ENCODE measurements at places on chromosomes 3 and 15. TPM values are rescaled to one million over a fixed set of nuclear protein-coding genes. Genes with fewer than 3 reads are reported as not detected.

GRCh38 chr3:160797356-160797755 is 41.3 kb downstream of the PPM1L start:
- no peak for DNase-seq

GRCh38 chr15:93862791-93863190 is 368.6 kb upstream of the MCTP2 start:
- DNase-seq = no peak

- DNase-seq = no peak
Measured at GRCh38 chr15:100335335-100335999, 6.3 kb downstream of the ADAMTS17 start.

- DNase-seq = no peak
Measured at GRCh38 chr3:125245521-125245920, 33.0 kb upstream of the SLC12A8 start.

DNA sequence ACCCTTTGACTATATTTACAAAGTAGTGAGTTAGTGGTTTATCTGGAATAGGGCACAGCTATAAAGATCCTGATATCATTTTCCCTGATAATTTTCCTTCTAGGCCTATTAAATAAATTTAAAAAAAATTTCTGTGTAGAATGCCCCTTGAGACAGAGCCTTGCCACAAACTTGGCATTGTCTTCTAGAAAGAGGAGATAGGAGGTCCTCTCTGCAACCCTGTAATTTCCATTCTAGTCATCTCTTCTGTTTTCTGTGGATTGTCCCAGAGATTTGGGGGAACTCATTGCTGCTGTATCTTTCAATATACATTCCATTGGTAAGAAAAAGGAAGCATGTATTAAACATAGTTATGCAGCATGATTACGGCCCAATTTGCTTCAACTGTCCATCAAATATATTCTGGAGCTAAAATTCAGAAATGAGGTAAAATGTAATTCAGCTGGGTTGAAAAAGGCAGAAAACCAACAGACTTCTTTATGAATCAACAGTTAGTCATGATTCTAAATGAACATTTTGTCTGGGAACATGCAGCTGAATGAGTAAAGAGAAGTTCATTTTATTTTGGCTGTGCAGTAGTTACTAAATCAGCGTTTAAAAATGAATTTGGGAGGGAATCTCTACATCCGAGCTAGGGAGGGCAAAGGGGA is 401.1 kb downstream of the NAALADL2 start:
- no peak for DNase-seq

GRCh38 chr3:32403663-32404062 is 12.0 kb downstream of the CMTM7 start:
- no peak for DNase-seq

- no peak for DNase-seq
Measured at GRCh38 chr3:120177151-120177550, 82.9 kb upstream of the GSK3B start.

- no peak for DNase-seq
Measured at GRCh38 chr15:75022783-75023180, 608 bp upstream of the PPCDC start.

DNA sequence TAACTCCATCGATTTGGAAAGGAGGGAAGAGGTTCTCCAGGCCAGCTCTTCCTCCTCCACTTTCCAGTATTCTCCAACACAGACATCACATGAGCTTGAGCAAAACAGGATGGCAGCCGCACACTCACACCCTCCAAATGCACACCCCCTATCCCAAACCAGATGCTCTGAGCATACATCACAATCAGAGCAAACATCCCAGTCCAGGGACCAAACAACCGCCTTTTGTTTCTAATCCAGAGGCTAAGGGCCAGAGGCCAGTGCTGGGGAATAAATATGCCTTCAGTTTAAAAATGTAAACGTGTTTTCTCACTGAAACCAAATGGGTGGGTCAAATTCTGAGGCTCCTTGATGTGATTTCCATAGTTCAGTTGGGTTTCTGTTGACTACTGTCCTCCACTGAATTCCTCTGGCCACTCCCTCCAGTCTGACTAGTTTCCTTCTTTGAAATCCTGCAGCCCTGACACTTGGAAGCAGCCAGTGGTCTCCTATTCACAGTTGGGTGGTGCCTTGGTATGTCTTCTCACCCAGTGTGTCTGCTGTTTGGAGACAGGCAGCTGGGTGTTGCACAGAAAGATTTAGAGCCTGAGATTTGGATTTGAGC is 19.2 kb upstream of the MFGE8 start:
- no peak for DNase-seq

GRCh38 chr15:57506422-57506821 is 85.3 kb upstream of the MYZAP start:
- no peak for DNase-seq

GRCh38 chr3:71309342-71309741 is 274.2 kb downstream of the FOXP1 start:
- peak; percentile 84 for DNase-seq

DNA sequence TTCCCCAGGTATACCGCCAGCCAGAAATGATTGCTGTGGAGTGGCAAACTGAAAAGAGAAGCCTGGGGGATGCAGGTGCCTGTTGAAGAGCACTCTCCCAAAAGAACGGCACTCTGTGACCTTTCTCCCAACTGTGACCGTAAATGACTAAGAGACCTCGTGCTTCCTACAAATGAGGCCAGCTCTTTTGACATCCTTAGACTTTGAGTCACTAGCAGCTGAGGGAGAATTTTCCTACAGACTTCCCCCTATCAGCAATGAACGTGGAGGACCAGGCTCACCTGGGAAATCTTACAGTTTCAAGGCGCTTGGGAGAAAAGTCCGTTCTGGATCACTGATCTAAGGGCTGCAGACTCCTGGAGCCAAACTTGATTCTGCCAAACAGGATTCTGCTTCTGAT is 8.6 kb downstream of the AQP9 start:
- DNase-seq = no peak

GRCh38 chr3:71492974-71493771 is 90.4 kb downstream of the FOXP1 start:
- peak; percentile 42 for DNase-seq

DNA sequence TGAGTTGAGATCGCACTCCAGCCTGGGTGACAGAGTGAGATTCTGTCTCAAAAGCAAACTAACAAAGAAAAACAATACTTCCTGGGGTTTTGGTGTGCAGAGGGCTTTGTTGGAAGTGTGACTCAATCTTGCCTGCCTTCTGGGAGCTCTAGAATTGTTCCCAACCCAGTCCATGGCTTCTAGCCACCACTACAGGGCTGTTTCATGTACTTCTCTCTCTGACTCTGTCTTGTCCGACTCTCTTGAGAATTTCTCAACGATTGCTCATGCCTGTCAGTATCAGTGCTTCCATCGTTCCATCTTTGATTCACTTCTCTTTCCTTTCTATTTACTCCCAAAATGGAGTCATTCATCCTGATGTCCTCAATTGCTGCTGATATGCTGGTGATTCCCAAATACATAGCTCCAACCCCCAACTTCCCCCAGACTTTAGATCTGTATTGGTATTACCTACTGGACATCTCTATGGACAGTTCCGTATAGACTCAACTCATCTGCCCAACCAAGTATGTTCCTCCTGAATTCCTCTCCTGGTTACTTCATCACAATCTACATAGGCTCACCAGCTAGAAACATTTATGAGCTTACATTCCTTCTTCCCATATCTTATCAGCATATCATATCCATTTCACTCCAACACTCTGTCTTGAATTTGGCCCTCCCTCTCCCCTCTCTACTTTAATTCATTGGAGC is 1.8 kb upstream of the AP2M1 start:
- DNase-seq = no peak

- DNase-seq = no peak
Measured at GRCh38 chr3:14537590-14538450, 2.3 kb downstream of the GRIP2 start.

- no peak for DNase-seq
Measured at GRCh38 chr3:156150434-156151066, 30.2 kb downstream of the KCNAB1 start.

- no peak for DNase-seq
Measured at GRCh38 chr15:47293466-47294162, 423.7 kb upstream of the SEMA6D start.

- no peak for DNase-seq
Measured at GRCh38 chr15:71957026-71957425, 146.7 kb downstream of the NR2E3 start.

GRCh38 chr3:14627815-14628214 is 23.7 kb upstream of the CCDC174 start:
- DNase-seq = no peak

- DNase-seq = no peak
Measured at GRCh38 chr15:39127151-39127790, 453.6 kb upstream of the THBS1 start.

- DNase-seq = no peak
Measured at GRCh38 chr3:72021531-72021930, 236.6 kb upstream of the PROK2 start.

DNA sequence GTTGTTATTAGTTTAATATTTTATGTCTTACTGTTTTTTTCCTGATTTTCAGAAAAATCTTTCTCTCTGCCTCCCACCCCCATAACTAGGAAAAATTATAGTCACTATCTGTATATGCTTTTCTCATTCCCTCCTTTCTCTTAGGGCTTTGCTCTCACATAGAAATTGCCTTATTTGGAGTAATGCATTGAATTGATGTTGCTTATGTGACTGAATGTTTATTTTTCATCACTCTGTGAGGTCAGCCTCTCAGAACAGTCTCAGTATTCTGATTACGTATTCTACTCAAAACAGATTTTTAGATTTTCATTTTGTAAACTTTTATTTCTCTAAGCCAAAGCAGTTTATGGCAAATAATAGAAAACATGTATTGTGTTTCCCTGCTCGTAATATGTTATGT is 121.0 kb downstream of the SLMAP start:
- no peak for DNase-seq

GOLGA6B gene
- not detected for total RNA-seq

COL6A5 gene
- not detected for total RNA-seq

XCR1 gene
- total RNA-seq = not detected

ECE2 gene
- total RNA-seq = not detected

NRG4 gene
- total RNA-seq = not detected

SLC22A13 gene
- 1.0 TPM for total RNA-seq

DNAH12 gene
- total RNA-seq = not detected

BCL2A1 gene
- total RNA-seq = 26.3 TPM

HYAL2 gene
- 6.8 TPM for total RNA-seq

SLC25A26 gene
- total RNA-seq = 14.3 TPM

Data from activated CD8-positive, alpha-beta T cell treated with anti-CD3 and anti-CD28 coated beads, Interleukin-2, amount 10 ng/mL, durations not matched to agents 7 days and 5 days (primary cell).